PC-3 (cell line): ENCODE measurements at places on chromosomes 7 and 10.
A peak's percentile ranks its signal among the peaks of the same experiment; 100 is the strongest.

GRCh38 chr7:4702961-4703512 is 20.9 kb downstream of the FOXK1 start:
- no peaks in the 10 kb centered on the region for H3K27me3 ChIP-seq
- H3K4me1 ChIP-seq: no peaks in the 10 kb centered on the region
- H3K27ac ChIP-seq: no peak overlapping the region
- H3K36me3 ChIP-seq: no peaks in the 10 kb centered on the region
- DNase-seq: no peak
- no peak overlapping the region for H3K4me3 ChIP-seq

DNA sequence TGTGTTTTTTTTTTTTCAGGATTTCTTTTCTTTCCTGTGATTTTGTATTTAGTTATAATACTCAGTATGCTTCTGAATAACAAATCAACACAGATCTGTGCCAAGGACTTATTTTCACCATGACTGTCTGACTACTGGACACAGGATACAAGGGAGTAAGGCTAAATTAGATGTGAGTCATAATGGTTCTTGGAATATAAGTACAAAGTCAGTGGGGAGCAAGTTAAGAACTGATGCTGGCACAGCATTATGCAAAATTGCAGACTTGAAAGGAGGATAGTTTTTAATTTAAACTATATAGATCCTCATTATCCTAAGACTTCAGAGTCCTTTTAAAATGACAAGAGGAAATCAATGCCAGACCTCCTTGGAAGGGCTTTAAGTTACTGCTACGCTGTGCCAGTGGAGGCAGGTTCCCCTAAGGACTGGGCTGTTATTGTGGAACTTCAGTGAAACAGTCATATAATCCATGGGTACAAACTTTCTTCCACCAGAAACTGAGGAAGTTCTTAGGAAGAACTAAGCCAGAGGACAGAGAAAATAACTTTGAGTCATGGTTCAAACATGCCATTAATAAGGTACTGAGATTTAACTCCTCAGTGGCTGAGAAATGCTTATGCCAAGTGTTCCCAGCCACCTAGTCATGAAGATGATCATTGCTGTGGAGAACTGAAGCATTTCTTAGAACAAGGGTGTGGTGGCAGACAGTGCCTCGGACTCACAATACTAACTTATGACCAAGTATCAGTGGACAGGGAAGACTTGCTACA is 531.2 kb downstream of the HTR7 start:
- H3K27me3 ChIP-seq: no peaks in the 10 kb centered on the region
- 0 out of 2 replicates have a peak, but pooled peaks cover 9% of the 10 kb centered on the region for H3K4me1 ChIP-seq
- peak; percentile 32 for DNase-seq
- H3K4me3 ChIP-seq: no peak overlapping the region
- H3K27ac ChIP-seq: no peak overlapping the region
- no peaks in the 10 kb centered on the region for H3K36me3 ChIP-seq

DNA sequence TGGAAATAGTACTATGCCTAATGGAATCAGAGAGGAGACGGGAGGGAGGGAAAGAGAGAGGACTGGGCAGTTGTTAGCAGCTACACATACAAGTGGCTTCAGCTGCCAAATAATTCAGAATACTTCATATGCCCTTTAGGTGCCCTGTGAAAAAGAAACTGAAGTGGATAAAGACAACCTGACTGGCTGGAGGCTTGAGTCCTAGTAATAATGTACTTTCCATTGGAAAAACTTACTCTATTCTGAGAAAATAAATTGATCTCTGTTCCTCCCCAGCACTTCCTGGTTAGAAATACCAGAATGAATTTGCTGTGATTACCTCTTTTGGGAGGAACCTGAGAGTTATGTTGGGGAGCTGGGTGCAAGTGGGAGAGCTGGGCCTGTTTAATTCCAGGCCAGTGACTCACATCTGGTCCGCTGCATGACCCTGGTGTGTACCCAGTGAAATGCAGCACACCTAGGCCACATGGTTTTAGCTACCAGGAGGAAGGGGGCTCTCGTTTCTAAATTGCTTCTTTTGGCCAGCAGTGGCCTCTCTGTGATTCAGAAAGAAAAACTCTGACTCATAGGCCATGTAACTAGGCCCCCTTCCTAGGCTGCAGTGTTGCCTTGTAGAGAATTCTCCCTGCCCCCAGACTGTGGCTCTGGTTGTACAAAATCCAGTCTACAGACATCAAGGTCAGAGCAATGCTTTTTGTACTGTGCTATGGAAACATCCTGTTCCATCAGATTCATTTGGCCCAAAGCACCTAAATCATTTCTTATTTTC is 6.5 kb downstream of the AGFG2 start:
- DNase-seq: peak; percentile 91
- no peaks in the 10 kb centered on the region for H3K27me3 ChIP-seq
- peak overlapping the region; percentile 46 for H3K4me3 ChIP-seq
- peaks cover 3% of the 10 kb centered on the region; the same call in 1 of the 2 replicates for H3K36me3 ChIP-seq
- peak overlapping the region; percentile 83 for H3K27ac ChIP-seq

DNA sequence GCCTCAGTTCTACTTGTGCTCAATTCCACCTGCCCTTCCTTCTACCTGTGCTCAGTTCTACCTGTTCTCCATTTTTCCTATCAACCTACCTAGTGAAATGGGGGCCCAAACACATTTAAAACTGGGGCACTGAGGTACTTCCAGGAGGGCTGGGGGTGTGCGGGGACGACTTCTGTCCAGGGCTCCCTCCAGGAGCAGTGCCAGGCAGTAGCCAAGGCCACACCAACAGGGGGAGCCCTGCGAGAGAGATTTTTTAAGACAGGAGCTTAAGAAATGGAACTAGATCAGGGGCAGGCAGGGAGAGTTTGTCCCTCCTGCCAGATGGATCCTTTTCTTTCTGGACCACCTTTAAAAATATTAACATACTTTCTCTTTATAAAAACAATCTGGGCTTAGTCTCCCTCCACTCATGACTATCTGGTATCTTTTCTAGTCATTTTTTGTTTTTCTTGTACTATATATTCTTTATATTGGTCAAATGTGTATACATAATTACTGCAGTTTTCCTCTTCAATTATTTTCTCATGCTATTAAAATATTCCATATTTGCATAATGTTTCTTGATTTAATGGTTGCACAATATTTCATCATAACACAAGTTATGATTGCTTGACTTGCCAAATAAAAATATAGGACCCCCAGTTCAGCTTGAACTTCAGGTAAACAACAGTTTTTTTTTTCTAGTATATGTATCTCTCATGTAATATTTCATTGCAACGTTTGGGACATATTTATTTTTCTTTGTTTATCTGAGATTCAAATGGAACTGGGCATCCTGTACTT is 47.3 kb upstream of the INSYN2A start:
- H3K27me3 ChIP-seq: no peaks in the 10 kb centered on the region
- DNase-seq: peak; percentile 50

- DNase-seq: no peak
- H3K4me3 ChIP-seq: no peak overlapping the region
- H3K4me1 ChIP-seq: no peaks in the 10 kb centered on the region
- H3K36me3 ChIP-seq: no peaks in the 10 kb centered on the region
Observed at GRCh38 chr10:47022311-47023131, 111.3 kb downstream of the PTPN20 start.

DNA sequence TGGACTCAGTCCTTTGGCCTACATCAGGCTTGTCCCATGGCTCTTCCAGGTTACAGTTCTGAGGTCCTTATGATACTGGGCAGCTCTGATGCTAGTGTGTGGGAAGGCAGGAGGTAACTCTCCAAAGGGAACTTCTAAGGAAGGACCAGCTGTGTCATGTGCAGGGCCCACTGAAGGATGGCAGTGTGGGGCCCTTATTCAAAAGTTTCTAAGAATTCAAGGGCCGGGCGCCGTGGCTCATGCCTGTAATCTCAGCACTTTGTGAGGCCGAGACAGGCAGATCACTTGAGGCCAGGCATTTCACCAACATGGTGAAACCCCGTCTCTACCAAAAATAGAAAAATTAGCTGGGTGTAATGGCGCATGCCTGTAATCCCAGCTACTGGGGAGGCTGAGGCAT is 254.2 kb upstream of the HABP2 start:
- H3K36me3 ChIP-seq: no peaks in the 10 kb centered on the region
- peaks cover 27% of the 10 kb centered on the region for H3K4me1 ChIP-seq
- H3K4me3 ChIP-seq: no peak overlapping the region

DNA sequence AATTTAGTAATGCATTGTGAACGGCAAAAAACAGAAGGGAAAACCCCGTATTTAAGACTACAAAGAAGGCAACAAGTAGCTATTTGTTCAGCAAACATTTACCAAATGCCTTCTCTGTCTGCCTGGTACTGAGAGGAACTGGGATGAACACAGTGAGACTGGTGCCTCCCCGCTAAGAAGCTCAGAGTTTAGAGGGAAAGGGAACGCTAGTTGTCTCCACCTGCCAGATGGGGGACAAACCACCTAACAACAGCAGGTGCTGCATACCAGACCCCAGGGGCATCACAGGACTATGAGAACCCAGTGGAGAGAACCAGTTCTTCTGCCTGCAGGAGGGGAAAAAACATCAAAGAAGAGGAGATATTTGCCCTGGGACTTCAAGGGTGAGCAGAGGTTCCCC is 147.1 kb downstream of the SLC25A13 start:
- peaks cover 11% of the 10 kb centered on the region; the same call in 1 of the 2 replicates for H3K4me1 ChIP-seq
- no peak for DNase-seq
- no peaks in the 10 kb centered on the region for H3K27me3 ChIP-seq
- no peak overlapping the region for H3K4me3 ChIP-seq
- no peak overlapping the region for H3K27ac ChIP-seq
- peaks cover 6% of the 10 kb centered on the region; the same call in 1 of the 2 replicates for H3K36me3 ChIP-seq

- H3K27ac ChIP-seq: no peak overlapping the region
- H3K4me3 ChIP-seq: peak overlapping the region; percentile 86
- H3K27me3 ChIP-seq: no peaks in the 10 kb centered on the region
- DNase-seq: no peak
- H3K36me3 ChIP-seq: no peaks in the 10 kb centered on the region
- H3K4me1 ChIP-seq: peaks cover 19% of the 10 kb centered on the region
Observed at GRCh38 chr7:77796960-77797359, 1.3 kb downstream of the TMEM60 start.

DNA sequence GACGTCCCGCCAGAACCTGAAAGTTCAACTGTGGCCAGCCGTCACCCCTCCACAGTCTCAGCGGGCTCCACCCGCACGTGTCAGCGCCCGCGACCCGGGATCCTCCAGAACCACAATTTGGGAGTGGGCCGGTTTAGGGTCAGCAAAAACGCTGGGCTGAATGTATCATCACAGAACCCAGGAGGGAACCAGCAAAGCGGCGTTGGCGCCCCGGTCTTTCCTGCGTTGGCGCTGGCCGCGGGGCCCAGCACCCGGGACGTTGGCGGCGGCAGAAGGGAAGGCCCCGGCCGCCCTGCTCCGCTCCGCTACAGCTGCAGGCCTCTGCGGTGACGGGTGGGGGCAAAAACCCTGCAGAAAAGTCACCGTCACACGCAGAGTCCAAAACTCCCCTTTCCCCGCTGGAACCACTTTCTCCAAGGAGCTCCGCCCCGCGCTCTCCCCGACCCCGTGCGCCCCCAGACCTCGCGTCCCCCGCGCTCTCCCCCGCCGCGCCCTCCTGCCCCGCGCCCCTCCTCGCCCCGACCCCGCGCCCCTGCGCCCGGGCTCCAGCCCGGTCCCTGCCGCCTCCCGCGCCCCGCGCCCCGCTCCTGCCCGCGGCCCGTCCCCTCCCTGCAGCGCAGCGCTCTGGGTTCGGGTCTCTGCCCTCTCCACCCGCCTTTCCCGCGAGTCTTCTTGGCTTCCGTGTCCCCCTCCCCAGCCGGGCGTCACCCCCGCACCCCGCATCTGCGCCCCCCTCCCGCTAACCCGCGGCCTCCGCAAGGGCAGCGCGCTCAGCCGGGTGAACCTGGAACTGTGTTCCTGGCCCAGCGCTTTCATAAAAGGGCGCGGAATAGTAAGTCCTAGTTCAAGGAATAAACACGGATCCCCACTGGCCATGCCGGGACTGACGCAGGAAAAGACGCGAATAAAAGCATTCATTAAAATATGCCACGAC is 24.0 kb upstream of the RNF32 start:
- no peak for DNase-seq
- H3K4me3 ChIP-seq: no peak overlapping the region
- H3K27ac ChIP-seq: no peak overlapping the region
- H3K4me1 ChIP-seq: no peaks in the 10 kb centered on the region
- H3K36me3 ChIP-seq: no peaks in the 10 kb centered on the region

GRCh38 chr10:110643035-110643652 is 992 bp upstream of the RBM20 start:
- H3K36me3 ChIP-seq: no peaks in the 10 kb centered on the region
- DNase-seq: no peak
- H3K27me3 ChIP-seq: no peaks in the 10 kb centered on the region
- no peak overlapping the region for H3K27ac ChIP-seq
- H3K4me3 ChIP-seq: peak overlapping the region; percentile 75

GRCh38 chr7:154469652-154470051 is 417.5 kb downstream of the DPP6 start:
- no peak overlapping the region for H3K4me3 ChIP-seq
- no peak for DNase-seq
- H3K4me1 ChIP-seq: no peaks in the 10 kb centered on the region

DNA sequence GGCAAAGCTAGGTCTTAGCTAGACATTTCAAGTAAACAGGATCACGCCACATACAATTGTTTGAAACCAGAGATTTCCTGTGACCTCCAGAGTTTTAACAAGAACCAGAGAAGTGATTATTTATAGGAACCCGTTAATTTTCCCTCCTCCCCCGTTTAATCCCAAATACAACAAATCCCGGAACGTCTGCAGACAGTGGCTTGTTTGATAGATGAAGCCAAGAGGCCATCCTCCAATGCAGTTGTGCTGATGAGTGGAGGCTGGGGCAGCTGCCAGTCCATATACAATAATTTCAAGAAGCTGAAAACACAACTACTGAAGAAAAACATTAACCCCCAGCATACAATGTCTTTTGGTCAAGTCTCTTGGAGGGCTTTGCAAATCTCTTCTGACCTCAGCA is 971.6 kb upstream of the ZNF722 start:
- no peaks in the 10 kb centered on the region for H3K36me3 ChIP-seq
- no peaks in the 10 kb centered on the region for H3K27me3 ChIP-seq
- no peak overlapping the region for H3K27ac ChIP-seq
- no peaks in the 10 kb centered on the region for H3K4me1 ChIP-seq
- no peak overlapping the region for H3K4me3 ChIP-seq

GRCh38 chr7:80981405-80981804 is 62.6 kb upstream of the SEMA3C start:
- no peaks in the 10 kb centered on the region for H3K36me3 ChIP-seq
- no peak for DNase-seq
- no peak overlapping the region for H3K4me3 ChIP-seq
- no peak overlapping the region for H3K27ac ChIP-seq

GRCh38 chr7:46679671-46680070 is 758.6 kb upstream of the IGFBP3 start:
- H3K4me3 ChIP-seq: no peak overlapping the region
- no peak for DNase-seq
- H3K4me1 ChIP-seq: no peaks in the 10 kb centered on the region
- H3K27ac ChIP-seq: no peak overlapping the region
- no peaks in the 10 kb centered on the region for H3K27me3 ChIP-seq

- peaks cover 42% of the 10 kb centered on the region for H3K27me3 ChIP-seq
- H3K4me3 ChIP-seq: peak overlapping the region; percentile 65
- DNase-seq: peak; percentile 30
Observed at GRCh38 chr7:97016381-97017191, 8.0 kb downstream of the DLX5 start.
